Stimulated activated CD4-positive, alpha-beta T cell treated with anti-CD3 and anti-CD28 coated beads, Interleukin-1b, Interleukin-23, amount 100 ng/mL, for 1 hour (primary cell): ENCODE measurements at places on chromosomes 13 and 19.

GRCh38 chr13:47306991-47307390 is 410.1 kb upstream of the HTR2A start:
- DNase-seq, result no peak

- no peak for DNase-seq
These were observed 15.4 kb upstream of the TMEM255B start for GRCh38 chr13:113743366-113744195.

DNA sequence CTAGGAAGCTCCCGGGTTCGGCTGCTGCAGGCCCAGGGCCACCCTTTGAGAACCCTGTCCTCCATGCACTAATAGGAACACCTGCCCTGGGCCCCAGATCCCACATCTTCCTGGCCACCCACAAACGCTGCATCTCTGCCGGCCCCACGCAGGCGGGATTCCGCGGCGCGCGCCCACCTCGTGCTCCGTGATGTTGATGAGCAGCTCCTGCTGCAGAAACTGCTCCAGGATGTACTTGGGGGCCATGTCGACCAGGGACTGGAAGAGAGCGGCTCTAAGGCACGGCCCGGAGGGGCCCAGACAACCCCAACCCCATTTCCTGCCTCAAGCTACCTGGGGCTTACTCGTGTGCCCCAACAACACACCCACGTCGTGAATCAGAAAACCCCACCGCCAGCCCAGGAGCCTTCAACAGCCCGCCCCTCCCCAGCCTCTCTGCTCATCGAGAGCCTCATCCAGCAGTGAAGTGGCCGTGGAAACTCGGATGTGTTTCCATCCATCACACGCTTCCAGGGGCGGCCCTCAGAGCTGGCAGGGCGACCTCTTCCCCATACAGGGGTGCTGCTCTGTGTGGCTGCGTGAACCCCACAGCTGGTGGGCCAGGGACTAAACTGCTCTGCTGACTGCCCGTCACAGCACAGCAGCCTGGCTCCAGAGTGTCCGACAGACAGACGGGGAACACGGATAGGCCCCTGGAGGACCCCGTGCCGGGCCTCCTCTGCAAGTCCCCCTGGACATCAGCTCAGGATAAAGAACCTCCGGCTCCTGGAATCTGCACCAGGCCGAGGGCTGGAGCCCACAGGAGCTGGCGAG is 4.2 kb downstream of the POLR2E start:
- no peak for DNase-seq

DNA sequence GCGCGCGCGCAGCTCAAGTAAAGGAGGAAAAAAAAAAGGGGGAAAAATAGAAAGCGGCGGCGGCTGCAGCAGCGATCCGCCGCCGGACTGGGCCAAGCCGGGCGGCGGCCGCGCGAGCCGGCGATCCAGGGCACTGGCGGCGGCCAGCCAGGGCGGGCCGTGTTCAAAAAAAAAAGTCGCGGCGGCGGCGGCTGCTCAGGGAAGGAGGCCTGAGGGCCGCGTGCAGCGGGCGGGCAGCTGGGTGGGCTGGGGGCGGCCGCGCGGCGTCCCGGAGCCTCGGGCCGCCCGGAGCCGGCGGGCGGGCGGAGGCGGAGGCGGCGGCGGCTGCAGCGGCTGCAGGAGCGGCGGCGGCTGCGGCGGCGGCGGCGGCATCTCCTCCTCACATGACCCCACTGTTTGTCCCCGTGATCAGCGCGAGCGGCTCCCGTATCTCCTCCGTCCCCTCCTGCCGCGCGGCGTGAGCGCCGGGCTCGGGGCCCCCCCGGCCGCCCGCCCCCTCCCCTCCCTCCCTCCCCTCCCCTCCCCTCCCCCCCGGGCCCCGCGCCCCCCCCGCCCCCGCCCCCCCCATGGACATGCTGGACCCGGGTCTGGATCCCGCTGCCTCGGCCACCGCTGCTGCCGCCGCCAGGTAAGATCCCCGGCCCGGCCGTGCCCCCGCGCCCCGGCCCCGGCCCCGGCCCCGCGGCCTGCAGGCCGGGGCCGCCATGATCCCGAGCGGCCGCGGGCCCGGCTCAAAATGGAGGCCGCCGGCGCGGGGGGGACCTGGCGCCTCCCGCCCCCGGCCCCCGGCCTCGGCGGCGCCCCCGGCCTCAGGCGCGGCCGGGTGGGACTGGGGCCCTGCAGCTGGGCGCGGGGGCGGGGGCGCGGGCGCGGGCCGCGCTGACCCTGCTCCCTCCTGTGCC is at the start of gene USF2:
Gene USF2 (plus strand): TSS at position 427 of the 902 bp plus-strand sequence. CDS start 140 bp downstream, at position 567.
- DNase-seq, result peak; percentile 30

DNA sequence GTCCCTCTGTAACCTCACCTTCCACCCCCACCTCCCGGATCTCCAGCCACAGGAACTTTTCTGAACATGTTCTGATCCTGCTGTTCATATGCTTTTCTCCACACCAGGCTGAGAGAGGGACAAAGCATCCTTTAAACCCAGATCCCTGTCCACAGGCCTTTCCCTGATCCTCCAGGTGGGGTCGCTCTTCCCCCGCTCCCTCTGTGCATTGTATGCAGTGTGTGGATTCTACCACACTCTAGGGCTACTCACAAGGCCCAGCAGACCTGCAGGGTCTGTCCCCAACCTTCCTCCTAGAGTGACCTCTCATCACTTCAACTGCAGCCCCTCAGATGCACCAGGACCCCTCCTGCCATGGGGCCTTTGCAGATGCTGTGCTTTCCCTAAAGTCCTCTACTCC is 1200.6 kb downstream of the UQCRFS1 start:
- DNase-seq, result no peak

DNA sequence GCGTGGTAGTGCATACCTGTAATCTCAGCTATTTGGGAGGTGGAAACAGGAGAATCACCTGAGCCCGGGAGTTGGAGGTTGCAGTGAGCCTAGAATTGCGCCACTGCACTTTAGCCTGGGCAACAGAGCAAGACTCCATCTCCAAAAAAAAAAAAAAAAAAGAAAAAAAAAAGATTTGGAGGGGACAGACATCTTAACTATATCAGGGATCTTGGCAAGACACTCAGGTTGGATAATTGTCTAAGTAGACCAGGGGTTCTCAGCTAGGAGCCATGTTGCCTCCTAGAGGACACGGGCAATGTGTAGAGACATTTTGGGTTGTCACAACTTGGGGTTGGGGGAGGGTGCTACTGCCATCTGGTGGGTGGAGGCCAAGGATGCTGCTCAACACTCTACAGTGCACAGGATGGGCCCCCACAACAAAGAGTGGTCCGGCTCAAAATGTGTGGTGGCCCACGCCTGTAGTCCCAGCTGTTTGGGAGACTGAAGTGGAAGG is 1.9 kb upstream of the ZNF580 start:
- no peak for DNase-seq

DNA sequence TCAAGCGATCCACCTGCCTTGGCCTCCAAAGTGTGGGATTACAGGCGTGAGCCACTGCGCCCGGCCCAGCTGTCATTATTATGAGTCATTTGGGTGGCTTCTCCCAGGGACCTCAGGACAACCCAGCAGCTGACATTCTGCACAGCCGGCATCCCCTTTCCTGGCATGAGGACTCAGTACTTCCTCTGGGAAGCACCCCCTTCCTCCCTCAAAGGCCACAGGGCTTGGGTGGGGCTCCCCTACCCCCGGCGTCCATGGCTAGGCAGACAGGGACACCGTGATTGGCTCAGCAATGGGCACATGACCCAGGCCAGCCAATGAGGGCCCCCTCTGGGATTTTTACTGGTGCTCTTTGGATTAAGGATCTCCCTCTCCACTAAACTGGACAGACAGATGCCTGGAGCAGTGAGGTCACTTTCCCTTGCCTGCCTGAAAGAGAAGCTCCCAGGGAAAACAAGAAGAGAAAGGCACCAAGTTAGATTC is 6.0 kb downstream of the KANK2 start:
- no peak for DNase-seq

DNA sequence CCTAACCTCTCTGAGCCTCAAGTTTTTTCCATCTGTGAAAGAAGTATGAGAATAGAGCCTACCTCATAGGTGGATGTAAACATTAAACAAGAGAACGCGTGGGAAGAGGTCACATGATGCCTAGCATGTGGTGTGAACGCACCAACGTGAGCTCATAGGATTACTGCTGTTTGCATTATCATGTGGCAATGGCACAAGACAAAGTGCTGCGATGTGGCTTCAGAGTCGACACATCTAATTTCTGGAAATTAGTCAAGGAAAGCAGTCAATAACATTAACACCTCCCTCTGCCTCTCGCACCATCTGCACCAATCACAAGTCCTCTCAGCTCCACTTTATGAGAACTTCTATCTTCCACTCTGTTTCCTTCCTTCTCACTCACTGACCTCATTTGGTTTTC is 489.7 kb downstream of the COG6 start:
- DNase-seq, result no peak

DNA sequence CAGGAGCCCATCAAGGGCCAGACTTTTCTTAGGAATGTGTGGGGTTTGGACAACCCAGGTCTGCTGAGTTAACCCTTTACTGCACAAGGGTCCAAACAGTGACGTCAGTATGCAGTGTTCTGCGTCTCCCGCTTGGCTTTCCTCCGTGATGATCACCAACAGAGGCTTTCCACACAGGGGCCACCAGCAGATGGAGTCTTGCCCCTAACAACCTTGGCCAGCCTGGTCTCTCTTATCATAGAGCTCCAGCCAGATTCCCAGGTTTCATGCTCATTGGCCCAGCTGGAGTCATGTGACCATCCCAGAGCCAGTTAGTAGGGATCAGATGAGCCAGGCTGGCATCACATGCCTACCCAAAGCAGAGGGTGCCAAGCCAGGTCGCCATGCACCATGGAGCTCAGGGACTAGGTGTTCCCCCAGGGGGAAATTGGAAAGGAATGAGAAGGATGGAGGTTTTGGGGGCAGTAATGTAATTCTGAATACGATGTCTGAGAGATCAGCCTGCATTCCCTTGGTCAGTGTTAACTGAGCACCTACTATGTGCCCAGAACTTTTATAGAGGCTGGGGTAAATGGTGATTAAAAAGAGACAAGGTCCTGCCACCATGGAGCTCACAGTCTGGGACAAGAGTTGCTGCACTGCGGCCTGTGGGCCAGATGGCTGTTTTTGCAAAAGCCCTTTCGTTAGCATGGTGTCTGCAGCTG is 61.2 kb downstream of the MYH14 start:
- no peak for DNase-seq

GRCh38 chr19:8307965-8308866 is at the start of gene CD320:
Gene CD320, minus strand, starts transcription at chr19:8308358. Its CDS starts 68 bp downstream, at chr19:8308290.
- DNase-seq, result peak; percentile 76

- no peak for DNase-seq
These were observed 19.8 kb downstream of the LRRC4B start for GRCh38 chr19:50548191-50549058.

DNA sequence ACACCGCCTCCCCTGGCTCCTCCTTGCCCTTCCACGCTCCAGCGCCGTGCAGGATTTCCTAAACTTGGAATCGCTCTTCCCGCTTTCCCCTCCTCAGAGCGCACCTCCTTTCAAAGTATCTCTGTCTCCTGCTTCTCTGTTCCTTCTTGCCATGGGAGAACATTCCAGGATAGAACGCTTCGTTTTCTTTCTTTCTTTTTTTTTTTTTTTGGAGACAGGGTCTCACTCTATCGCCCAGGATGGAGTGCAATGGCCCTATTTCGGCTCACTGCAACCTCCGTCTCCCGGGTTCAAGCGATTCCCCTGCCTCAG is 574 bp upstream of the XPO4 start:
- no peak for DNase-seq

DNA sequence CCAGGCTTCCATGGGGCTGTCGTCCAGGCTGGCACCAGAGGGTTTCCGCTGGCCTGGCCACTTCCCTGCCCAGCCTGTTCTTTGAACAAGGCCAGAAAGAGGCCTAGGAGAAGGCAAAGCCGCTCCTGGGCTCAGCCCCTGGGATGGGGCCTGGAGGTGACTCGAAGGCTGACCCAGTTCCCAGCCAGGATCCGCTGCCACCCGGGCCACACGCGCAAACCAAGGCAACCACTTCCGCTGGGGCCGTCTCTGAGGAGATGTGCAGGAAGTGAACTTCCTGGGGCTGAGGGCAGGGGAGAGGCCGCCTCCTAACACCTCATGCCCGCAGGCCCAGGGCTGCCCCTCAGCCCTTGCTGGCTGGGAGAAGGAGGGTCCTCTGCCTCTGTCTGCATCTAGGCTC is 15.2 kb downstream of the PLEKHF1 start:
- peak; percentile 56 for DNase-seq

DNA sequence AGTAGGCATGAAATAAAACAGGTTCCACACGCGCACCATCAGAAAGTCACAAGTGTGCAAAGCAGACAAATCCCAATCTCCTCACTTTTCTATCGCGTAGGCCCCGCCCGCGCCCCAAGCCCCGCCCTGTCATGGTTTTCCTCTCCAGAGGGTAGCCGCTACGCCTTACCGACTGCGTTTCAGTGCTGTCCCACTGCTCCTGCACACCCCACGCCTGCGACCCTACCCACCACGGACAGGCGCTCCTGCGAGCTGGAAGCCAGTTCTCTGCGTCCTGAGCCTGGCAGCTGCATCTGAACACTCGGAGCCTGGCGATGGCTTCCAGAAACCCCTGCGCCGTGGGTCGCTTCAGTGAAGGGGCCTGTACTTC is 379 bp upstream of the ZNF470 start:
- DNase-seq, result peak; percentile 11

- no peak for DNase-seq
These were observed 156.8 kb upstream of the SOX1 start for GRCh38 chr13:111909971-111910671.

DNA sequence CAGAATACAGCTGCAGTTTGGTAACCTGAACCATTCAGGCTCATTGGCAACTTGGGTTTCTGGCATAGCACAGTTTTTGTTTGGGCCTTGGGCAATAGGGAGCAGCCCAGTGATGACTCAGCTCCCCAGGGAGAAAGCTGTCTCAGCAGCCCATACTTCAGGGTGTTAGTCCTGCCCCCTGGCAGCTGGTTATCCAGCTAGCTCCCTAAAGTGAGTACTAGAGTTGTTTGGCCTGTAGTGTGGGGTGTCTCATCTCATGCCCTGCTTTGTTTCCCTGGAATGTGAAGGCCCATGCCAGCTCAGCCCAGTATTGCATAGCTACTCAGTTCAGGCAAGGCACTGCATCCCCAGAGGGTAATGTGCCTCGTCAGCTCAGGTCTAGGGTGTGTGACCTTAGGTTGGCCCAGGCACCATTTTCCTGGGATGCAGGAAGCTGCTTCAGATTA is 18.2 kb upstream of the ZNF543 start:
- no peak for DNase-seq

DNA sequence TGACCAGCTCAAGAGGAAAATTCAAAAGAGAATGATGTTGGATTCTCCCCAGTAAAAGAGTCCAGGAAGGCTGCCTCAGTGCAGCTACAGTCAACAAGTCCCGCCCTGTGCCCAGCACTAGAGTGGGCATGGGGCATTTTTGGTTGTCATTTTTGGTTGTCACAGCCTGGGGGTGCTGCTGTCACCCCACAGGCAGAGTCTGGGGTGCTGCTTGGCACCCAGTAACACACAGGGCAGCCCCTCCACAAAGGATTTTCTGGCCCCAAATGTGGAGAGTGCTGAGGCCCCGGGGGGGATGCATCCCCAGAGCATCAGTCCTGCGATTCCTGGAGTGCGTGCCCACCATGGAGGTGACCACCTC is 28.2 kb upstream of the TMEM255B start:
- no peak for DNase-seq

GRCh38 chr13:38421590-38422560 is 72.2 kb downstream of the UFM1 start:
- no peak for DNase-seq

- DNase-seq, result no peak
These were observed 73.9 kb downstream of the TNFRSF19 start for GRCh38 chr13:23644126-23644419.

- DNase-seq, result no peak
These were observed 23.3 kb downstream of the GATAD2A start for GRCh38 chr19:19428746-19429145.

GRCh38 chr19:18253716-18254115 is 20.5 kb downstream of the IQCN start:
- DNase-seq, result no peak
